ENCODE measurements at places on chromosomes 12 and 14.

- no peak for DNase-seq
Observed at GRCh38 chr12:126156806-126157574, 1091.8 kb downstream of the AACS start.

DNA sequence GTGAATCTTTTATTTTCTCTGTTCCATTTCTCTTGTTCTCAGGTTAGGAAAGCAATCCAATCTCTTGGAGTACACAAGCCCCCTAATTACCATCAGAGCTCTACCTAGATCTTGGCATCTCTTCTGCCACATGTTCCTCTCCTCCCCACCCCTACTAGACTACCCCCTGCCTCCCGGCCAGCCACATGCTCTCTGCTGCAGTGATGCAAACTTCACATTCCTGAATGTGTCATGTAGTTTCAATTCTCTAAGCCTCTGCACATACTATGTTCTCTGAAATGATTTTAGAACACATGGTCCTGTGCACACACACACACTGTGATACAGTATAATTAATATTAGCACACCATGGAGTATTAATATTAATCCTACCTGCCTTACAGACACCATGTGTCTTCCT, 104.6 kb downstream of the EFCAB11 start:
- DNase-seq: no peak

DNA sequence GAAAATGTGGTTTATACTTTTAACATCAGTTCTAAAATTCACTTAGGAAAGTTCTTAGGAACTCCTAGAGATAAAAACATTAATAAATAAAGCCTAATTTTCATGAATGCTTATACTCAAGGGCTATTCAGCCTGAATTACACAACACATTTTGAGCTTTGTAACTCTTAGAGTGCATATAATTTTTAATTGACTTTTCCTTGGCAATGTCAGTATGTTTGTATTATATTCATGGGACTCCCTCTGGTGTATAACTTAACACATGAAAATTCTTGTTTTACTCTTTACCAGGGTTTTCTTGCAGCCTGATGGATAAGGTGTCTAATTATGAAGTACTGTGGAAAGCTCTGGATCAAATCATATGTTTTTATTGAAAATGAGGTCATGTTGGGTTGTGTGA, 150.6 kb upstream of the HMGA2 start:
- no peak for DNase-seq

DNA sequence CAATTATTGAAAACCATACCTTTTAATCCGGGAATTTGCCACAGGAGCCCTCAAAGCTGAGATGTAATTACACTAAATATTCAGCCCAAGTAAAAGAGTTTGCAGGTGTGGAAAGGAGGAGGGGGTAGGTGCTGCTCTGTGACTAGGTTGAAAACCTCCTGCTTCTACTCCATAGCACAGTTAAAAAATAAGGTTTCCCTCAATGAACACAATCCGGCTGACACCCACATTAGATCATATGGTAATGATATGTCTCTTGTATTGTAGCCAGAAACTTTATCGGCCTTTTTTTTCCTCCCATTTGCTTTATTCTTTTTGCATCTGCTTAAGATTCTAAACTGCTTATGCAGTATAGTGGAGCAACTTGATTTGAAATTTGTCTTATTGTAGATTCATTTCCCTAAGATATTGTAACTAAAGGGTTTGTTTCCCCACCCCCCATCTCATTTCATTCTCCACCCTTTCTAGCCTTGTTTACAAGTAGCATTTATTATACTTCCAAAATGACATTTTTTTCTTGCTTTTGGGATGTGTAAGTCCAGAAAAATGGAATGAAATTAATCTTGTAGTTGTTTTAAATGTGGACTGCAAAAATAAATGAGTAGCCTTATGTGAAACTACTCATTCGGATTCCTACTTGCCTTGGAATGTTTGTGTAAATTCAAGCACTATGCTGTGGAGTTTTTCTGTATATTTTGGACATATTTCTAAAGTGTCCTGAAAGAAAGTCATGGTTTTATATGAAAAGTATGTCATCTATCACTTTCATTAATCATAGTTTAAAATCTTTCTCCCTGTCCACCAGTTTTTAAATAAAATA, at the start of gene DCN:
Gene DCN (minus strand): TSS at position 182 of the 820 bp plus-strand sequence. CDS start 4,265 bp downstream, outside the sequence.
- DNase-seq: no peak

DNA sequence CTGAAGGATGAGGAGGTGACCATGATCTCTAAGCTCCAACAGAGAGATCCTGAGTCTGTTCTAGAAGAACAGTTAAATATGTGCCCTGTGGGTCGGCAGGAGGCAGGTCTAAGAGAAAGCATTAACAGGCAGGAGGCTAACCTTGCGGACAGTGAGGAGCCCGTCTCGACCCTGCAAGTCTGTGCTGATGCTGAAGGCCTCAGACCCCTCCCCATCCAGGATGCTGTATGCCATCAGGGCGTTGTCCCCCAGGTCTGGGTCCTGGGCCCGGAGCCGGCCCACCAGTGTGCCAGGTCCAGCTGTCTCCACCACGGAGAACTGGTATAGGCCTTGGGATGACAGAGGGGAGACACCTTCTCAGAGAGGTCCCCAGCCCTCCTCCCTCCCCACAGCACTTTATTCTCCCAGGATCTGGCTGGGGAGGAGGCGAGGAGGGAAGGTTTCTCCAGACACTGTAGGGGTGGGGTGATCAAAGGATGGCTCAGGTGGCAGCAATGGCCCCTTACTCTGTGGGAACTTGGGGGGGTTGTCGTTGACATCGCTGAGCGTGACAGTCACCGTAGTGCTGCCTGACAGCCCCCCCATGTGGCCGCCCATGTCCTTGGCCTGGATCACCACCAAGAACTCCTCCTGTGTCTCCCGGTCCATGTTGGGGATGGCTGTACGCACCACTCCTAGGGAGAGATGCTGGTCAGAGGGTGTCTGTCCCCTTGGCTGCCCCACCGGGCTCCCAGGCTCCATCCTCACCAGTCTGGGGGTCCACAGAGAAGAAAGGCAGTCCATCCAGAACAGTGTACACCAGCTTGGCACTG, 3.1 kb downstream of the CDH24 start:
- no peak for DNase-seq

DNA sequence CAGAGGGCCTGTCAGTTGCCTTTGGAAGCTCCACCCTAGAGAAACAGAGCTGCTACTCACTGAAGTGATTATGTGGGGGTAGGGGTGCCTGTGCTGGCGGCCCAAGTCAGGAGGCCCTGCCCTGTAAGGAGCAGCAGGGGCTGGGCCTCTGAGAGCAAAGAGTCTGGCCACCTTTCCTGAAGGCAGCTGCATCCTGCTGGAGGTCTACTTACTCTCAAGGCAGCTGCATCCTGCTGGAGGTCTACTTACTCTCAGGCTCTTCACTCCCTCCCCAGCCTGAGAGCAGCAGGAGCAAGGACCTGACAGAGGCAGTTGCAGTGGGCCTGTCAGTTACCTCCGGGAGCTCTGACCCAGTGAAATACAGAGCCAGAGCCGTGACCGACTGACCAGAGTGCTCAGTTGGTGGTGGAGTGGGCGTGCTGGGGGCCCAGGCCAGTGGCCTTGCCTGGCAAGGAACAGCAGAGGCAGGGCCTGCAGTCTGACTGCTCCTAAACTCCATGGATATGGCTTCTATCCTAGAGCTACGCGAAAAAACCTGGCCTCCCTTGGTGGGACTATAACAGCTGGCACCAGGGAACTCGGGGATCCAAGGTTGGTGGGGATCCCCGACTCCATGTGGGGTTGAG, 32.3 kb downstream of the RAD51B start:
- DNase-seq: no peak

DNA sequence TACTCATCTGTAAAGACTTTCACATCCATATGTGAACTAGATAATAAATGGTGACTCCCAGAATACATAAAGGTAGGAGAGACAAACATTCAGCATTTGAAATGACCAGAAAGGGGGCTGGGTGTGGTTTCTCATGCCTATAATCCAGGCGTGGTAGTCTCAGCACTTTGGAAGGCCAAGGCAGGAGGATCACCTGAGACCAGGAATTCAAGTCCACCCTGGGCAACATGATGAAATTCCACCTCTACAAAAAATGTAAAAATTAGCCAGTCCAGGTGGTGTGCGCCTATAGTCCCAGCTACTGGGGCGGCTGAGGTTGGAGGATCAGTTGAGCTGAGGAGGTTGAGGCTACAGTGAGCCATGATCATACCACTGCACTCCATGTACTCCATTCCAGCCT, 4.1 kb upstream of the CS start:
- no peak for DNase-seq

- no peak for DNase-seq
Observed at GRCh38 chr12:95126076-95126475, 52.7 kb upstream of the NR2C1 start.

DNA sequence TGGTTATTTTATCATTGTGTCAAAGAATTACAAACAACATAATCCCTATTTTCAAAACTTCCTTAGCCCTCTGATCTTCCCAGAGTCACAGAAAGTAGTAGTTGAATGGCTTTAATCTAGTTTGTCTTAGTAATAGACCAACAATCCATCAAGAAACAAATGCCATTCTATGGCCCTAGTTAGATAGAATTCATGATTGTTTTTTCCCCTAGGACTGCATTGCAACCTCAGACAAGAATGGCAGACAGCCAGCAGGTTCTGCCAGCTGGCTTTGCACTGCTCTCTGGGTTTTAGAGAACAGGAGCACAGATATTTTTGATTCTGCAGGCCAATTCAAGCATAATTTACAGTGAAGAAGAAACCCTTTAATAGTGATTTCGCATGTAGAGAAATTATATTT, 33.8 kb downstream of the SYT1 start:
- DNase-seq: no peak

Measured in KBM-7 (cell line).